Head of caudate nucleus (tissue), 42 donors: ENCODE measurements at places on chromosomes 1 and 21.

DNA sequence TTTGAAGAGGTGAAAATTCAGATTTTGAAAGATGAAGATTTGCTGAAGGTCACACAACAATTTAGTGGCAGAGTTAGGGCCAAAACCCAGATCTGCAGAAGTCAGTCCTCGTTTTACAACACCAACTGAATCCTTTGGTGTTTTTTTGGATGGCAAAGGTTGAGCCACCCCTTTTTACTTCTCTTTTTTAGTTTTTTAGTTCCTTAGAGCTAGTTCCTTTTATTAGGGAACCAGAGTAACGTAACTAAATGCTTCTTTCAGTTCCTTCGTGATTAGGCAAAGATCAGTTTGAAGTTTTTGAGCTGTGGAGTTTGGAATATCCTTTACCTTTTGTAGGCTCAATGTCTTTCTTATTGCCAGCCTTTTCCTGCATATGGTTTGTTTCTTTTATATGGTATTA is 67.9 kb upstream of the ARID1A start:
- no peak for DNase-seq

DNA sequence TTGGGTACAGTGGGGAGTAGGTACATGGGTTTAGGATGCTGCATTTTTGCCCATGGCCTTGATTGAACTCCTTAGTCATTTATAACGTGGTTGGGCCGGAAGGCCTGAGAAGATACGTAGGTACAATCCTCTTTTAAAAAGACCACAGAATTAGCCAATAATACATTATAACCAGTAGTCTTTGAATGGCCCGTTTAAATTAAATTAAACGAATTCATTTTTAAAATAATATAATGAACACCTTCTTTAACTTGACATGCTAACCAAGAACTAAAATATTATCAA is 20.1 kb upstream of the ADAR start:
- DNase-seq, result no peak

- peak; percentile 54 for DNase-seq
Measured at GRCh38 chr1:89935235-89935634, 59.7 kb upstream of the ZNF326 start.

DNA sequence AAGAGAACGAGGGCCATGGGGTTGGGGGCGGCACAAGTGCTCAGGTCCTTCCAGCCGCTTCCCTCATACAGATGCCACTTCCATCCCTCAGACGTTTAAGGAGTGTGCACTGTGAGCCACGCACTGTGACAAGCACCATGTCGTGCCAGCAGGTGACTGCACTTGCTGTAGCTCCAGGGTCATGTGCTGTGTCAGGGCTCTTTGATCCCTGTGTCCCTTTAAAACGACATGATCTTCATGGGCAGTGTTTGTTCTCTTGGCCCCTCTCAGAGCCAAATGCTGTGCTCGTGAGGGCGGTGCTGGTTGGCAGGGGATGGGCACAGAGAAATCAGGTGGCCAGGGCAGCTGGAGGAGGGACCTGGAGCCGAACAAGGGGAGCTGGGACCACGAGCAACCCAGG is 19.9 kb downstream of the IL10RB start:
- DNase-seq, result no peak

DNA sequence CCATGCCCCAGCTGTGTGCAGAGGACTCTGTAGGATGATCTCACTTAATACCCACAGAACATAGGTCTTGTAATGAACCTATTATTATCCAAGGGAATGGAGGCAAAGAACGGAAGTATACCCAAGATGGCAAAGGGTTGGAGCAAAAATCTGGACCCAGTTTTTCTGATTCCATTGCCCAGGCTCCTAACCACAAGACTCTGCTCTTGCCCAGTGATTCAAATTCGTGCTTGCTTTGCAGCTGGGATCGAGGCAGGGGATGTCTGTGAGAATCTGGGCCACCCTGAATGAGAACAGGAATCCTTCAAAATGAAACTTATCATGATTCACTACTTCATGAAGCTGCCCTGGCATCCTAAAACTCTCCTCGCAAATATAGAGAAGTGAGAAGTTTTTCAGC is 97.5 kb upstream of the KCNJ6 start:
- no peak for DNase-seq

DNA sequence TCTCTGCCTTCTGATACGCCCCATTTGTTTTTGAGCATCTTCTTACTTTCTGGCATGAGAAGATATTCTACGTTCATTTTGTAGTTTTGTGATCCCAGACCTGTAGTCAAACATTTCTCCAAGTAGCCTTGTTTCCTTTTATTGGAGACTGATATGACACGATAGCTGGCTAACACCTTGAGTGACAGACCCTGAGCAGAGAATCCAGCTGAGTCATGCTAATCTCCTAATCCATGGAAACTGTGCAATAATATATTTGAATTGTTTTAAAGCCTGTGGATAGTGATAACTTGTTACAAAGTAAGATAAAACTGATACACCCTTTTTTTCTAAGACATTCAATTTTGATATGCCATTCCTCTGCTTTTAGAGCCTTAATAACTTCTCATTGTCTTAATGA is 1.2 kb upstream of the IFI44L start:
- no peak for DNase-seq

DNA sequence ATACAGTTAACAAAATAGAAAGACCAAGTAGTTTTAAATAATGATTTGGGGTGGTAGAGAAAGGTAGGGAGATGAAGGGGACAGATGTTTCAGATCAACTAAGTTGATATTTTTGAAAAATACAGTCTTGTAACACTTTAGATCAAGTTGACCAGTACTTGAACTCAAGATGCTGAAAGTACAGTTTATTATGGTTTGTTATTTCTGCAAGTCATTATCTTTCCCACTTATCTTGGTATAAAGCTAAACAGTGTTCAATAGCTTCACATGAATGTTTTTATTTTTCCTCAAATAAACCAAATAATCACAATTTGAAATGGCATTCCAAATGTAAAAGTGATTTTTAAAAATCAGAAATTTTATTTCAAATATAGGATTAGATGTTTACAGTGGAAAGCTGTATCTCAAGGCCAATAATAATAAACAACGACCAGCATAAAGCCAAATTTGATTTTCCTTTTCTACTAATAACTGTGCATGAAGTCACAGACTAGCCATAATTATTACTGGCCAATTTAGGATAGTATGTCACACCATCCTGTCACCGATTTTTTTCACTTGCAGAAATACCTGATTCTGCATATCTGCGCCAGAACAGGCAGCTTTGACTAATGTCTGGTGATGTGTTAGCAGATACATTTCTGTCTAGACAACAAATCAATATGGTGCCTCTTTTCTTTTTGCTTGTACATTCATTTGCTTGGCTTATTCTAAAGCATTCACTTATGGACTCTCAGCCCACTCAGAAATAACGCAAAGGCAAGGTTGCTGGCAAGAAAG is 320.2 kb downstream of the TM2D1 start:
- DNase-seq, result no peak
